GM12892 (cell line): ENCODE measurements at places on chromosomes 7 and 10.

GRCh38 chr10:102368077-102368476 is 27.4 kb upstream of the NFKB2 start:
- DNase-seq: no peak

GRCh38 chr10:74406006-74406405 is 255.0 kb downstream of the ADK start:
- DNase-seq: no peak

GRCh38 chr7:131293018-131293417 is 34.7 kb upstream of the MKLN1 start:
- no peak for DNase-seq

- no peak for DNase-seq
Observed at GRCh38 chr10:79234391-79235315, 112.6 kb upstream of the PPIF start.

GRCh38 chr7:110733221-110733620 is 357.7 kb upstream of the LRRN3 start:
- no peak for DNase-seq

DNA sequence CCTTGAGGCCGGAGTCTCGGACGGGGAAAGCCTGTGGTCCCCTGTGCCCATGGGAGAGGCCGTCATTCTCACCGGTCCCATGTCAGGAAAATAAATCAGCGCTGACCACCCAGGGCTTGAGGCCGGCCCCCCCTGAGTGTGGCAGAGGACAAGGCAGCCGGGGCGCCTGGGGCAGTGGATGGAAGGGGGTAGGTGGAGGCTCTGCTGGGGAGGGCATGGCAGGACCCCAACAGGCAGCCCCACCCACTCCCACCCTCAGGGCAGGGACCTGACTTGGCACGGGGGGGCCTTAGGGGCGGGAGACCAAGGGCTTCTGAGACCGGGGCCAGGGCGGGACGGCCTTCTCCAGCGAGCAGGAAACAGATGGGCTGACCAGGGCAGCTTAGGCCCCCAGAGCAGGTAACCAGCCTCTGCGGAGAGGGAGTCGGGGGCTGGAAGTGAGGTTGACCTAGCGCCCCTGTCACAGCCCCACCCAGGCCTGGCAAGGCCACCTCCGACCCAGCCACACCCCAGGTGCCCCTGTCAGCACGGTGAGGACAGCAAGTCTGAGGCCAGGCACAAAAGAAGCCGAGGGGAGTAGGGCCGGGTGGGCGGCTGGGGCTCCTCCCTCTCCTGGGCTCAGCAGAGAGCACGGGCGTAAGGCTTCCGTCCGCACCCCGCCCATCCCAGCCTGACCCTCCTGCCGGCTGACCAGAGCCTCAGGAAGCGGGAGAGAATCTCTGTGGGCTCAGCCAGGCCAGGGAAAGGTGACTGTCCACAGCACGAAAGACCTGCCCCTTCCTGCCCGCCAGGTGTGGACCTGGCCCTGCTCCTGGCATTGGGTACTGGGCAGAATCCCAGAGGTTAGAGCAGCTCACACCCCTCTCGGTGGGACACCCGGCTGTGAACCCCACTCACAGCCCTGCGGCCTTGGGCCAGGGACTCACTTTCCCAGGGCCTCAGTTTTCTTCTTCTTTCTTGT is 87.4 kb downstream of the FOXL3 start:
- DNase-seq: no peak

DNA sequence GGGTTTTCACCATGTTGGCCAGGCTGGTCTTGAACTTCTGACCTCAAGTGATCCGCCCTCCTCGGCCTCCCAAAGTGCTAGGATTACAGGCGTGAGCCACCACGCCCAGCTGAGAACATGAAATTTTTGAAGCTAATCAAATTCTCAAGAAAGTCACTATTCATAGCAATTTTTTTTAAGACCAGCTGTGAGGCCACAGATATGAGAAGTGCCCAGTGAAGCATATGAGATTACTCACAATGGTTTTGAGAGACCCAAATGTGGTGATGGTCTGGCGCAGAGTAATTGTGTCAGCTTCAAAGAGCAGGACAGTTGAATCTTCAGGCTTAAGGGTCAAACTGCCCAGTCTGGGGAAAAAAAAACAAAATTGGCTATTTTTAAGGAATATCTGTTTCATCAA is 16.2 kb downstream of the NCOA4 start:
- no peak for DNase-seq

- DNase-seq: no peak
Observed at GRCh38 chr10:72068901-72069446, 19.4 kb downstream of the SPOCK2 start.

DNA sequence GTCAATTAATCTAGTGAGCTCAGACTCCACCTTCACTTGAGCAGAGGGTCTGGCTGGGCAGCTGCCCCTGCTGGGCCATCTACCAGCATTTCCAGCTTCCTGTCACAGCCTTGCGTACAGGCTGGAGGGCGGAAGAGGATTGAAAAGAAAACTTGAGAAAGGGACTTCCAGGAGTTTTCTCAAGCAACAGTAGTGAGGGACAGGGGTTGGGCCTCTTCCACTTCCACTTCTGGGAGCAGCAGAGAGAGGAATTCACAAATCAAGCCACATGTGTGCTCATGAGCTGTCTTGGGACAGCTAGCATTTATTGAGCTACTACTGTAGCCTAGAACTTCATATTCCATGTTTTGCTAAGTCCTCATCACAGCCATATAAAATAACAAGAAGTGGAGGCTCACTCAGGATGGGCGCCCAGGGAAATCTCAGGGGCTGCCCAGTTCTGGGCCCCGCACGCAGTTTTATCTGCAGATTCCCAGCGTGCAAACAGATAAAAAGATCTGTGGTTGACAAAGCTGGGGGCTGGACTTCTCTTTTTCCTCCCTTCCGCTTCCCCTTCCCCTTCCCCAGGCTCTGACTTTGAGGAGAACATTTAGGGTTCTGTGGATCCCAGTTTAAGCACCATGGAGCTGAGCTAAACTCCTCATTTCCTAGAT is 135.8 kb downstream of the RGS10 start:
- no peak for DNase-seq

DNA sequence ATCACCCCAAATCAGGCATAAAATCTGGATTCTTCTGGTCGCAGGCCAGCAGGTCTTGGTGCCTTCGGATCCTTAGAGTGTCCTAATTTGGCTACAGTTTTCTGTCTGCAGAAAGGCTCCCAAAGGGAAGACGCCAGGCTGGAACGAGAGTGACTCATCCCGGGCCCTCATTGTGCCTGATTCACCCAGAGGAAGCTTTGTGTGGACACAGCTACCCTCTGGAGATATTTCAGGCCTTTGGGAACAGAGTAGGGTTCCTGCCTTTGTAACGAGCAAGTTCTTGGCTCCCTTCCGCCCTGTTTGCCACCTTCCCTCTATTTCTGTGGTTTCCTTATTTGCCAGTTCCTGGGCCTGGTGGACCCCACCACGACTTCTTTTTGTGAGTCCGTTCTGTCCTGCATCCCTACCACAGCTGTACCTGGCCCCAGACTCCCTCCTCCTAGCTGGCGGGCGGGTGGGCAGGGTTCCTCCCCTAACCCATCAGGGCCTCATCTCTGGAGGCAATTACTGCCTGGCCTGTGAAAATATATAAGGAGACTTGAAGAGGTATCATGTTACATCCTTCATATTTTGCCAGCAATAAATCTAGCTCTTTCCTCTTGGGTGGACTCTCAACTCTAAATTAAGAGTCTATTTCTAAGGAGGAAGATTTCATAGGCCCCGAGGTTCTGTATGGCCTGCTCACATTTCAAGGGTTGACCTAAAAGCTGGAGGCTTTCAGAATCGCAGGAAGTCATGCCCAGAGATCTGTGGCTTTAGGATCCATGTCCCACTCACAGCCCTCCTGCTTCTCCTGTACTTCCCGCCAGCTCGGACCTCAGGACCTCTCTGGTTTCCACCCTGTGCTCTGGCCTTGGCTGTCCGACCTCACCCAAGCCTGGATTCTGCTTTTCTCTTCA is 219.2 kb upstream of the ZNF32 start:
- DNase-seq: no peak

GRCh38 chr7:45601094-45601493 is 26.9 kb downstream of the ADCY1 start:
- DNase-seq: no peak

DNA sequence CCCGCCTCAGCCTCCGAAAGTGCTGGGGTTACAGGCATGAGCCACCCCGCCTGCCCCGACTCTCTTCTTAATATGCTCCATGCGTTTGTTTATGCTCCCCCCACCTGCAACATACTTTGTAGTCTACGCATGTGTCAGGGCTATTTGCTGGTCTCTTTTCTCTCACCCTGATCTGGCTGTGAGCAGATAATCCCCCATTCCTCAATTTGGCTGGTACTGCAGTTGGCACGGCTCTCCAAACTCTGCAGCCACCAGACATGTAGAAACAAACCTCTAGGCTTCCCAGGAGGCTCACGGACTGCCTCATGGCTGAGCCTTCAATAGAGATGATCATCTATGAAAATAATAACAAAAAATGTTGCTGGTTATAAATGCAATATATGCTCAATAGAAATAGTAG is 540.3 kb upstream of the GALNT17 start:
- no peak for DNase-seq

DNA sequence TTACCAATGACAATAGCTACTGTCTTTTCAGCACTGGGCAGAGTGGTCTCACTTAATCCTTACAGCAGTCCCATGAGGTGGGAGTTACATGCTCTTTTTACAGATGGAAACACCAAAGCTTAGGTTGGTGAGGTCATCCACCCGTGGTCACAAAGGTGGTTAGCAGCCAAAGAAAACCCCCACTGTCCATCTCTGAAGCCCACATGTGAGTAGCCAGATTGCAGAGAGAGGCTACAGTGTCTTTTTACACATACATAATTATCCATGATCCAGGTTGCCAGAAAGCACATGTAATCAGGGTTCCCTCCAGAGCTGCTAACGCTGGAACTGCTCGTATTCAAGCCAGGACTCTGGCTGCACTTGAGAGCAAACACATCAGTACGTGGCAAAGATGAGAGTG is 24.6 kb upstream of the ANKRD2 start:
- DNase-seq: no peak

- DNase-seq: no peak
Observed at GRCh38 chr10:132557696-132558515, 20.3 kb downstream of the INPP5A start.
